ENCODE measurements at places on chromosomes 2 and 18.

DNA sequence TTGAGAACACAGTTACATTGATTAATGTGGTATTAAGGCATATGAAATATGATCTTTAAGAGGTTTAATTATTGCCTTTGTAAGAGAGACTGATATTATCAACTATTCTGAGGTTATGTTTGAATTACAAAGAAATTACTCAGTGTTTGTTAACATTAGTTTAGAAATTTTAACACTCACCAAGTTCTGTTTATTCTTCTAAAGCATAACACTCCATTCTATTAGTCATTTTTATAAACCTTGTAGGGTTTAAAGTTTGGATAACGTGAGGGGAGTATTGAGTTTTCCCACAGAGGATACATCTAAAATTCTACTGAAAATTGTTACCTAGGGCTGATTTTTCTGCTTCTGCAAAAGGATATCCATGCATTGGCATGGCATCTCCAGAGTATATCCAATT is 7.7 kb downstream of the CCDC178 start:
- no peak for DNase-seq

- no peak for DNase-seq
Measured at GRCh38 chr2:72040629-72041571, 106.8 kb downstream of the CYP26B1 start.

DNA sequence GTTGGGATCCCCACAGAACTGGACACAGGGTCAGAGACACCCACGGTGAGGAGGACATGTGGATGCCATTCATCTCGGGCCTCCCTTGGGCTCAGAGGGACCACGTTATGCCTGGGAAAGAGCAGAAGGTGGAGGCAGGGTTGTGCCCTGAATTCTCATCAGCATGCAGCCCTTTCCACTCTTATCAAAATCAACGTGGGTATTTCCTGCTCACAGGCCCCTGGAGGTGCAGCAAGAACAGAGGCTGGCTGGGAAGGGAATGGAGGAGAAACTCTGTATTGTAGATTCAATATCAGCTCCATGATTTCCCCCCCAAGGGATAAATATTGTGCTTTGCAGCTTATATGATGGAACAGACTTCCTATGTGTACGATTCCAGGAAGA is 90.9 kb downstream of the SETBP1 start:
- DNase-seq = no peak

GRCh38 chr18:75304678-75305557 is 94.3 kb downstream of the TSHZ1 start:
- DNase-seq = no peak

- DNase-seq = no peak
Measured at GRCh38 chr2:62180975-62181374, 14.9 kb upstream of the B3GNT2 start.

DNA sequence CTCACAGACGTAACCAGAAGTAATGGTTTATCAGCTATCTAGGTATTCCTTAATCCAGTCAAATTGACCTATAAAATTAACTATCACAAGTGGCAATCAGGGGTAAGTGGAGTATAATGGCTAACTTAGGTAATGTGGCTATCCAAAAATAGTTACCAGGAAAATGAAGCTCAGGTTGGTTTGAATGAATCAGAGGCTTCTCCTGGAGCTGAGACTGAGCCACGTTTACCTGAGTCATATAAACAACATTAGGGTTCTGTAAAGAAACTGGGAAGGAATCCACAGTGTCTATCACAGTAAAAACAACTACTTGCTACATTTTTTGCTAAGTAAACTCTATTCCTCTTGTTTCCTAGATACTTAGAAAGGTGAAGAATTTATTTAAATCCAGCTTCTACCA is 236.0 kb upstream of the SPHKAP start:
- DNase-seq = no peak

Data from activated T-cell treated with anti-CD3 and anti-CD28 coated beads, Interleukin-2, amount 50 U/mL, for 4 hours (primary cell).